Activated CD4-positive, alpha-beta T cell treated with anti-CD3 and anti-CD28 coated beads for 24 hours (primary cell): ENCODE measurements at places on chromosomes 6 and 20.

DNA sequence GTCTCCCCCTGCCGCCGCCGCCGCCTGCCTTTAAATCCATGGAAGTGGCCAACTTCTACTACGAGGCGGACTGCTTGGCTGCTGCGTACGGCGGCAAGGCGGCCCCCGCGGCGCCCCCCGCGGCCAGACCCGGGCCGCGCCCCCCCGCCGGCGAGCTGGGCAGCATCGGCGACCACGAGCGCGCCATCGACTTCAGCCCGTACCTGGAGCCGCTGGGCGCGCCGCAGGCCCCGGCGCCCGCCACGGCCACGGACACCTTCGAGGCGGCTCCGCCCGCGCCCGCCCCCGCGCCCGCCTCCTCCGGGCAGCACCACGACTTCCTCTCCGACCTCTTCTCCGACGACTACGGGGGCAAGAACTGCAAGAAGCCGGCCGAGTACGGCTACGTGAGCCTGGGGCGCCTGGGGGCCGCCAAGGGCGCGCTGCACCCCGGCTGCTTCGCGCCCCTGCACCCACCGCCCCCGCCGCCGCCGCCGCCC lies 474 bp downstream of the CEBPB start:
- DNase-seq = peak; percentile 35

GRCh38 chr6:116564921-116565872 lies 6.1 kb upstream of the RWDD1 start:
- DNase-seq = no peak

- DNase-seq = no peak
Measured at GRCh38 chr20:4147319-4147718, 132.0 kb upstream of the RNF24 start.

GRCh38 chr20:50747275-50747674 lies 15.9 kb downstream of the PARD6B start:
- DNase-seq = no peak

DNA sequence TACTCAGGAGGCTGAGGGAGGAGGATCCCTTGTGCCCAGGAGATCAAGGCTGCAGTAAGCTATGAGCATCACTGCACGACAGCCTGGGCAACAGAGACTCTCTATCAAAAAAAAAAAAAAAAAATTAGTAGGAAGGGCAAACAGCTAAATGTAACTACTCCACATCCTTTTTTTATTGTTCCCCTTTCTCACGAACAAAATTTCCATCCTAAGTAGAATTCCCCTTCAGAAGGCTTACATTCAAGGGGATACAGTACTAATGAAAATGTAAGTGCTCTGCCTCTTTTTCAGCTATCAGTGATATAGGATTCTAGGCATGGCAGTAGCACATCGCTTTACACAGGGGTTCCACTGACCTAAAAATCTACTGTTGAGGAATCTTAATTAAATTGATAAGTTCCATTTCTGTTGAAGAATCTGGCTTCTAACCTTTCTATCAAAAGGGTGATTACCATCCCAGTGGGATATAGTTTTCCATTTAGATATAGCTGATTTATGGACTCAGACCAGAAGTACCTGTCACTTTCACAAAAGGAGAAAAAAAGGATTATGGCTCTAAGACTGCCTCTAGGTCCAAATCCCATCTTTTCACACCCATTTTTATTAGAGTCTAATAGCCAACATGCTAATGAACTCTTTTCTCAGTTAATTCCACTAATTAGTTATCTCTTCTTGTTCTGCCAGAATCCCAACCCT lies 2.6 kb downstream of the B4GALT5 start:
- DNase-seq = no peak

DNA sequence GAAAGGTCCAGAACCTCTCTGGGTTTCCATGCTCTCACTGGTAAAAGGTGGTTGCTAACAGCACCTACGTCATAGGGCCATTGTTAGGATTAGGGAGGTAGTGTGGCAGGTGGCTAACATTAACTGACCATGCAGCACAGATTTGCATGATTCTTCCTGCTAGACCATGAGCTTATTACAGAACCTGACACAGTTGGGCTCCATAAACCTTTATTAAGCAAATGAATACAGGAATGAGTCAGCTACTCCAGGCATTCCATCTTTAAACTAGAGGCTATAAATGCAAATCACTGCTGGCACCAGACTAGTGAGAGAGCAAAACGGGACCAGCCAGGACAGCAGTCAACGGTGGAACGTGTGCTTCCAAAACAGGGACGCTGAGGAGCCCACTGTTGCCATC lies 440.1 kb downstream of the PTPRT start:
- no peak for DNase-seq

DNA sequence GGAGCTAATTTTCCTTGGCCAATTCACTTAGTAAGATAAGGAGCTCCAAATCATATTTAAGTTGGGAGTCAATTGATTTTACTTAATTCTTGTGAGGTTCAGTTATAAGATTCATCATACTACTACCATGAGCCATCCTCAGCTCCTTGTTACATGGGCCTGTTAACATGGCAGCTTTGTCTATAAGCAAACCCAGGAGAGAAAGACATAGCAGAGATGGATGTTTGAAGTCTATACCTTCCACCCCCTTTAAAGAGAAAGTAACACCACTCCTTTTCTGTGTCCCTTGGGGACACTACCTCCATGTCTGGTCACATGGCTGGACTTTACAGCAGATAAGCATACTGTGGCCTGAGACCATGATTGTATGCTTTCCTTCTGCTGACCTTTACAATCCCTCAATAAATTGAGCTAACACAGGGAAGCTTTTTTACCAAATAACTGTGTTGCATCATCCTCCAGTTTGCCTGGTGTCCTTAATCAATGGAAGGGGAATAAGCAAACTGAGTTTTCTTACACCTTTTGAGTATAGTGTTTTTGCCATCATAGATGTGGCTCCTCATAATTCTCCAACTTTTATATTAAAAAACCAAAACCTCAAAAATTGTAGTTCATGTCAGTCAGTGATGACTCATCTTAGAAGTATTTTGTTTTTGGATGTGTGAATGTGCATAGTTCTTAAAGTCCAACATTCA lies 9.8 kb upstream of the ZNFX1 start:
- DNase-seq = no peak

GRCh38 chr6:108156938-108157233 lies 8.9 kb upstream of the NR2E1 start:
- DNase-seq = no peak

DNA sequence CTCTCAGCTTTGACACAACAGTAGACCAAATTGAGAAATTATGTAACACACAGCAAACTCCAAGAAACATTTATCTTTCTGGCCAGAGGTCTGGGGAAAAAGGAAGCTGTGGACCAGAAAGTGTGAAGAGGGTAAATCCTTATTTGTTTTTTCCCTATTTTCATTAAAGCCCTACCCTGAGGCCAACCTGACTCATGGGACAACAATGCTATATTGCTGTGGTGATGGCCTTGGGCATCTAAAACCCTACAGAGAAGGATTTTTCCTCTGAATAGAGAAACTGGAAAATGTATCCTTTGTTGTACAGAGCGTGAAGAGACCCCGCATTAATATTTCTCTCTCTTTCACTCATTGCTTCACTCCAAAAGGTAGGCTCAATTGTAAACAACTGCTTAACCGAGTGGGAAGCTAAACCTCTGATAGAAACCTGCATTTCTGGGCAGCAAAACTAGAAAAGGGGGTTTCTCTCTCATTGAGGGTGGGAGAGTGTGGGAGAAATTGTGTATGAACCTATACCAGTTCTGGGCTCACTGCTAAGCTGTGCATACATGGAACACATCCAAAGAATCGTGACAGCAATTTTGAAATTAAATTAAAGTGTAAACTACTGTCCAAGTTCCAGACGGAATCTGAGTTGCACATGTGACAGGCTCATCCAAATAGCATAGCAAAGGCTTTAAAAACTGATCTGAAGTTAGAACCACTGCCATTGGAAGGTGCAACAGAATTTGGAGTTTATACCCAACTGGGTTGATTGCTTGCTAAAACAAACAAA lies 175.5 kb downstream of the CLVS2 start:
- DNase-seq = no peak

GRCh38 chr6:74289884-74290283 lies 593.9 kb downstream of the CD109 start:
- no peak for DNase-seq

DNA sequence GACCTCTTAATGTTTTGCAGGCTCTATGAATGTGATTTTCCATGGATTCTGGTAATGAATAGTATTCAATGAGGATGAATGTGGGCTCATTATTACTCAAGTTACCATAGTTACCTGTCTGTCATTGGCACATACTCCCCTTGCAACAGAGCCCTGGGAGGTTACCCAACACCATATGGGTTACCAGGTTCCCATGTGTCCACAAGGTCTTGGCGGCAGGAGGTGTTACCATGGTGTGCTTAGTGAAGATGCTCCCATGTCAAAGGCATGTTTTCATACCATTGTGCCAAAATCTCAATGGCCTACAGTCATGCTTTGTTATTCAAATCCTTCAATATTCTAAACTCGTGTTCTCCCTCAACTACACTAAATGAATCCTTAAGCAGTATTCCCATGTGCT lies 232.5 kb downstream of the HDGFL1 start:
- DNase-seq = no peak

GRCh38 chr6:20098267-20098876 lies 113.9 kb downstream of the MBOAT1 start:
- DNase-seq = no peak

DNA sequence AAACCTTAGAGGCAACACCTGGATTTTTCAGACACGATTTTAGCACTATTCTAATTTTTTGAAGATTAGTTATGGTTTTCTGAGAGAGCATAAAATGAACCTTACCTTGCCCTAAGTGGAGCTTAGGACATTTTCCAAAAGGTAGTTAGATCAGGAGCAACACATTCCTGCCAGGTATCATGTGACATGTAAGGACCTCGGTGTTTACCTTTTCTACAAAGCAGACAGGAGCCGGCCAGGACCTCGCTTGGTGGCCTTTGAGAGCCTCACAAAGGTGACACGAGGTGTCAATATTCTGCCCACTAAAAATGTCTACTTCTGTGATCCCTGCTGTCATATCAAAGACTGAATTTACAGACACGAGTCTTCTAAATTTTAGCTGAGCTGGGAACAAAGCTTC lies 174.9 kb downstream of the SMOC2 start:
- no peak for DNase-seq

DNA sequence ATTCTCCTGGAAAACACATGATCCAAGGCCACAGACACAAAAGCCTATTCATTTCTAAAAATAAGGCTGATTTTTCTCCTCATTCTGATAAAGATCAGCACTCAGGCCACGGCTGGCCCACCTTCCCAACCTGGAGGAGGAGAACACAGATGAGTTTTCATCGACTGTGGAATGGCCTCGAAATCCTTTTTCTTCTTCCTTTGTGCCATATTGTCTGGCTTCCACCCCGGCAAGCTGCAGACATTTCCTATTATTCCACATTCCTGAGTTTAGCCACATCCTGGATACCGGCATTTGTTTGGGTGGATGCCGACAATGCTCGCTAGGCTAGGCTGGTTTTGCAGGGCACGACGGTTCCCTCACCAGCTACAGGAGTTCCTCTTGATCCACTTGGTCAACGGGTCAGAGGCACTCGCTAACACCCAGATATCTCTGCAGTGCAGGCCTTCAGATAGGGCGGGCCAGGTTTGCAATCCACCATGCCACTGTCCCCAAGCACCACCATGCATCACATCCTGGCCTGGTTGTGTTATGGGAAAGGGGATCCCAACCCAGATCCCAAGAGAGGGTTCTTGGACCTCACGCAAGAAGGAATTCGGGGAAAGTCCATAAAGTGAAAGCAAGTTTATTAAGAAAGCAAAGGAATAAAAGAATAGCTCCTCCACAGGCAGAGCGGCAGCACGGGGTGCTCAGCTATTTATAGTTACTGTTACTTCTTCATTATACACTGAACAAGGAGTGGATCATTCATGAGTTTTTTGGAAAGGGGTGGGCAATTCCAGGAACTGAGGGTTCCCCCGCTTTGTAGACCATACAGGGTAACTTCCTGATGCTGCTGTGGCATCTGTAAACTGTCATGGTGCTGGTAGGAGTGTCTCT lies 4.2 kb upstream of the CTSZ start:
- DNase-seq = no peak

- DNase-seq = no peak
Measured at GRCh38 chr6:106014955-106015354, 71.2 kb upstream of the PRDM1 start.

DNA sequence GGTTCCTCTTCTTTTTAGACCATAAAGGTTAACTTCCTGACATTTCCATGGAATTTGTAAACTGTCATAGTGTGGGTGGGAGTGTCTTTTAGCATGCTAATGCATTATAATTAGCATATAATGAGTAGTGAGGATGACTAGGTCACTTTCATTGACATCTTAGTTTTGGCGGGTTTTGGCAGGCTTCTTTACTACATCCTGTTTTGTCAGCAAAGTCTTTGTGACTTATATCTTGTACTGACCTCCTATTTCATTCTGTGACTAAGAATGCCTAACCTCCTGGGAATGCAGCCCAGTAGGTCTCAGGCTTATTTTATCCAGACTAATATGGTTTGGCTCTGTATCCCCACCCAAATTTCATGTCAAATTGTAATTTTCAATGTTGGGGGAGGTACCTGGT lies 149.6 kb upstream of the SYNCRIP start:
- no peak for DNase-seq

DNA sequence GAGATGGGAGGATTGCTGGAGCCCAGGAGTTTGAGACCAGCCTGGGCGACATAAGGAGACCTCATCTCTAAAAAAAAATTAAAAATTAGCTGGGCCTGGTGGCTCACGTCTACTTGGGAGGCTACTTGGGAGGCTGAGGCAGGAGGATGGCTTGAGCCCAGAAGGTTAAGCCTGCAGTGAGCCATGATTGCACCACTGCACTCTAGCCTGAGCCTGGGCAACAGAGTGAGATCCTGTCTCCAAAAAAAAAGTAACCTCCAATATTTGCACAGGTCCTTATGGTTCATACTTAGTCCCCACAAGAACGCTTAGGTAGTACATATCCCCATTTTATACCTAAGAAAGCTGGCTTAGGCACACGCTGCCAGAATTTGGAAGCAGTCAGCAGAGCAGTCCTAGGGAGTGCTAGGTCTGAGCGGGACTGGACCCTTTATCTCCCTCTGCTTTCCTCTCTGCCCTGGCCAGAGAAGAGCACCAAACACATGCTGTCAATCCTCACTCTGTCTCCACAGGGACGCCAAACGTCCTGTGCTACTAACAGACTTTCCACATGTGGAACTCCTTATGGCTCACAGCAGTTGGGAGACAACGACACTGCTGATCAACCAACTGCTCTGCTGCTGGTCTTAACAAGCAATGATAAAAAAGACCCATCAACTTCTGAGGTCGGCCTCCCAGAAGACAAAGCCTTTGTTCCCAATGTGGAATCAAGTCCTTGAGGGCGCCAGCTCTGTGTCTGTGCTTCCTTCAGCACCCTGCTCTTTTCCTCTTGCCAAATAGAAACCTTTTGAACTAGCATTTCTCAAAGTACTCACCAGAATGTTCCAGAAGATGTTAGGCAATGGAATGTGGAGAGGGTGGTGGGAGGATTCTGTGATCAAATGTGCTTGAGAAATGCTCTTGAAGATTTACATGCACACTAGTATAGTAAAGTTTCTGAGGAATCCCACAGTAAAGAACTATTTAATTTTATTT lies 226.3 kb upstream of the DTNBP1 start:
- DNase-seq = no peak

- DNase-seq = no peak
Measured at GRCh38 chr6:142874676-142875075, 70.3 kb downstream of the HIVEP2 start.

- no peak for DNase-seq
Measured at GRCh38 chr6:148021699-148022098, 320.9 kb upstream of the SASH1 start.
